ENCODE measurements at places on chromosomes 4 and X.

DNA sequence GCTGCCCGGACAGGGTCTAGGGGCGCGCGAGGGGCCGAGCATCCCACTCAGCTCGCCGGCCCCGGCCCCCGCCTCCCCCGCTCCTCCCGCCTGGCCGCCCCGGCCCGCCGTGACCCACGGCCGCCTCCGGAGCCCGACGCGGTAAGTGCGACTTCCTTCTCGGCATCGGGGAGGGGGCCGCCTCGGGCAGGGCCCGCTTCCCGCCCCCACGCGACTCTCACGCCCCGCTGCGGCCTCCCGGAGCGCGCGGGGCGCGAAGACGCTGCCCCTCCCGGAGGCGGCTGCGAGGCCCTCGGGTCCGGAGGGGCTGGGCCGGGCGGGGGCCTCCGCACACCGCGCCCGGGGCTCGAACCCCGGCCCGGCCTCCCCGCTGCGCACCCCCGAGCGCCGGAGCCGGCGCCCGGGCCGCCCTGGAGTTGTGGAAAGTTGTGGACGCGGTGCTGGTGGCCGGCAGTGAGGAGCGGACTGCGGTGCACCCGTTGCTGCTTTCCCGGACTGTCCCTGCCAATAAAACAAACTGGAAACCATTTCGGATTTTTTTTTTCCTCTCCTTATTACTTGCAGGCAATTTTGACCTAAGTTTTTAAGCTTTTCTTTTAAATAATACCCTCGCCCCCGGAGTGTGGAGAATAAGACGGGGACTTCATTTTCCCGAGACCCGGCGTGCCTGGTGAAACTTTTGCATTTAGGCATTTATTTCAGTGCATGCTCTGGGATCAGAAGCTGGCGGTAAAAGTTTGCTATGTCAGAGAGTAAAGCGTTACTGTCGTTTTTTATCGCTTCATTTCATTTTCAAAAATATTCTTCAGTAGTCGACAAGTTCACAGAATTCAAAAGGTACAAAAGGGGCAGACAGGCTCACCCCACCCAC, 13.0 kb upstream of the TMEM156 start:
- DNase-seq = peak; percentile 34

DNA sequence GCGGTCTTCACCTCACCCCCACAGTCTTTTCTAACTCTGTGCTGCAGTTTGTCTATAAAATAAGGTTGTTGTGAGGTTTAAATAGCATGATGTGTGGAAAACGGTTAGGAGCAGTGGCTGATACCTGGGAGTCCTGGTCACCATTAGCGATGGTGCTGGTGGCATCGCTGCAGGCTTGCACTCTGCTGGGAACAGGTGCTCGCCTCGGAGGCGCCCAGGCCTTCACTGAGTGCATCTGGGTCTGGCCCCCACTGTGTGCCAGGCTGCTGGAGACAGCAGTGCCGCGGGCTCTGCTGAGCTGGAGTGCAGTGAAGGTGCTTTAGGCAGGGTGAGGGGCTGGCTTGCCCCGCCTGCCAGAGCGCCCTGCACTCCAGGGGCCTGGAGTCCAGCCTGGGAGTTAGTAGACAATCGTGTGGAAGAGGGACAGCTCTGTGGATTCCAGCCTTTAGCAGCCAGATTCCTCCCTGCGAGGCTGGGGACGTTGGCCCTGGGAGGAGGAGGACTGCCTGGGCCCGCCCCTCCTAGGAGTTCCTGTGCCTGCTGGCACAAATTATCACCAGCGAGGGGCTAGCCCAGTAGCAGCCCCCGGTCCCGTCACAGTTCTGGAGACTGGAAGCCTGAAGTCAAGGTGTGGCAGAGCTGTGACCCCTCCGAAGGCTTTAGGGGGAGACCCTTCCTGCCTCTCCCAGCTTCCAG, 7.3 kb downstream of the RGS12 start:
- no peak for DNase-seq

- DNase-seq = peak; percentile 3
Measured at GRCh38 chrX:6363188-6363587, 134.5 kb upstream of the NLGN4X start.

DNA sequence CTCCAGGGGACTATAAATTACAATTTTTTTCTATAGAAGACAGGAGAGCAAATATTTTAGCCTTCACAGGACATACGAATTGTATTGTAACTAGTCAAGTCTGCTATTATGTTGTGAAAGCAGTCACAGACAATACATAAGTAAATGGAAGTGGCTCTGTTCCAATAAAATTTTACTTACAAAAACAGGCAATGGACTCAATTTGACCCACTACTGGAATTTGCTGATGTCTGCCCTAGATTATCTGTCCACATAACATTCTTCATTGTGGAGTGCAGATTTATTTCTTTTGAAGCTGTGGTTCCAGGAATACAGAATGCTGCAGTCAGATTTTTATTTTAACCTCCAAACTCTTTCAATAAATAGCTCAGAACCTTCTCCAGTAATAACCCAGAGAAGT, 330.3 kb downstream of the PPP4R3C start:
- DNase-seq = no peak

DNA sequence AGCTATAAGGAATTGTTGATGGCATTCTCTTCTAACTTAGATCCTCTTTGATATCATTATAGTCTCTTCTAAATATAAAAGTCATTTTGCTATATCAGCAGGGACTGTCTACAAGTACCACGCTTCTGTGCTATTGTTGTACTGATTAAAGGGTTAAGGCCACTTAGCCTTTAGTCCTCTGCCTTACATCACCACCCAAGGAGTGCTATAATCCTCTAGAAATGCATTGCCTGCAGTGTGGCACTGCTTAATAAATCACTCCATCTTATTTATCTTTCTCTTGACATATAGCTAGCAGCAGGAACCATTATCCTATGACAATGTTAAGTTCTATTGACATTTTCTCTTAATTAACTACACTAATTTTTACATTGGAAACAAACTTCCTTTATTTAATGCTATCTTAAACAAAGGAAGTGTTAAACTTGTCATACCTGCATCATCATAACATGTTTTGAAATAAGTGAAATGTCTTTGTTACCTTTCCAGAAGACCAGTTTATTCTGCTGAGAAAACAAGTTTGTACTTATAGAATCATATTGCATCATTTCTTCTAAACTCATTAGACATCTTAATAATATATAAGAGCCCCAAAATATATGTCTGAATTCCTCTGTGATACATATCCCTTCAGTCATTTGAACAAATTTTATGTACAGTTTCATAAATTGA, 360.9 kb upstream of the ATOH1 start:
- no peak for DNase-seq

GRCh38 chrX:68989456-68989855, 160.6 kb downstream of the EFNB1 start:
- DNase-seq = no peak

DNA sequence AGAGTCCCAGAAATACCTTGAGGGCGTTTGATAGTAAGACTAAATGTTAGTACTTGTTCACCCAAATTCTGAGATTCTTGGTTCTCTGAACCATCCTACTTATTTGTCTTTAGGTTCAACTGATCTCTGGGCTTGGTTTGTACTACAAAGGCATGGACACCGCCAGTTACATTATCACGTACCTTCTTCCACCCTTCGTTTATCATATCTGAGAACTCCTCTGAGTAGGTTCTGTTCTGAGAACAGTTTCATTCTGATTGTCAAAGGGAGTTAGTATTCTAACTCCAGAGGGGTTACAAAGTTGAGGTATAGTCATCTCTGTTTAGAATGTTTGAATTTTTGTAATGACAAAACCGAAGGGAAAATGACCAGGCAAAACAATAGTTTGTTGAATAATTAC, 19.3 kb downstream of the ZFX start:
- DNase-seq = no peak

- peak; percentile 63 for DNase-seq
Measured at GRCh38 chrX:40152173-40152711, 54.5 kb upstream of the BCOR start.

- DNase-seq = no peak
Measured at GRCh38 chr4:8821151-8821950, 50.3 kb downstream of the HMX1 start.

GRCh38 chr4:38856046-38856445, 571 bp downstream of the TLR6 start:
- DNase-seq = no peak

DNA sequence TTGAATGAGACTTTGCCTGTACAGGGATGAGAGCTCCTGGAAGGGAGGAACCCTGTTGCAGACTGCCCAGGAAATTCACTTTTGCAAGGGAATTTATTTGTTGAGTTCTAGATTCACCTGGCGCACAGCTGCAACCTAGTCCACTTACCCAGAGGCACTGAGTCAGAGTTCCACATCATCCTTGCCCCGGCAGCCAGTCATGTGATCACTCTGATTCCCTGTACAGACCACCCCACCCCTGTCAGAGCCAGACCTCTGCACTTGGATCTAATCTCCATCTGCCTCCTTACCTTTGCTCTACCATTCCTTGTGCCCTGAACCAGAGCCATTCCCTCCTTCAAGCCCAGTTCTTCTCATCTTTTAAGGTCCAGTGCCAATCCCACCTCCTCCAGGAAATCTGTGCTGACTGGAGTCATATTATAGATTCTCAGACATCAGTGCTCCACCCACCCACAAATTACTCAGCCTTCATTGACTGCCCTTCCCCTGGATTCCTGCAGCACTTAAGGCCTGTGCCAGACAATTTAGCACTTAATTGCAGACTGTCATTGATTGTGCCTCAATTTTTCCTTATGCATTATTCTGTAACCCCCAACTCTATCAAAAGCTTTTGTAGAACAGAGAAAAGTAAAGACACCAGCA, 84.1 kb upstream of the MAGEA4 start:
- DNase-seq = no peak

DNA sequence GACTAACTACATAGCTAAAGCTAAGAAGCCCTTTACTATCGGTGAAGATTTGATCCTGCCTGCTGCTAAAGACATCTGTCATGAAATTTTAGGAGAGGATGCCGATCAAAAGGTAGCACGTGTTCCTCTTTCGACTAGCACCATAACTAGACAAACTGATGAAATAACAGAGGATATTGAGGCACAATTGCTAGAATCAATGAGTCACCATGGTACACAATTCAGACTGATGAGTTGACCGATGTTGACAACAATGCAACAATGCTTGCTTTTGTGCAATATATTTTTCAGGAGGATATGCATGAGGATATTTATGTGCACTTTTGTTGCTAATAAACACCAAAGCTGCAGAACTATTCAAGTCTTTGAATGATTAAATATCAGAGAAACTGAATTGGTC, 24.3 kb downstream of the TBCK start:
- no peak for DNase-seq

DNA sequence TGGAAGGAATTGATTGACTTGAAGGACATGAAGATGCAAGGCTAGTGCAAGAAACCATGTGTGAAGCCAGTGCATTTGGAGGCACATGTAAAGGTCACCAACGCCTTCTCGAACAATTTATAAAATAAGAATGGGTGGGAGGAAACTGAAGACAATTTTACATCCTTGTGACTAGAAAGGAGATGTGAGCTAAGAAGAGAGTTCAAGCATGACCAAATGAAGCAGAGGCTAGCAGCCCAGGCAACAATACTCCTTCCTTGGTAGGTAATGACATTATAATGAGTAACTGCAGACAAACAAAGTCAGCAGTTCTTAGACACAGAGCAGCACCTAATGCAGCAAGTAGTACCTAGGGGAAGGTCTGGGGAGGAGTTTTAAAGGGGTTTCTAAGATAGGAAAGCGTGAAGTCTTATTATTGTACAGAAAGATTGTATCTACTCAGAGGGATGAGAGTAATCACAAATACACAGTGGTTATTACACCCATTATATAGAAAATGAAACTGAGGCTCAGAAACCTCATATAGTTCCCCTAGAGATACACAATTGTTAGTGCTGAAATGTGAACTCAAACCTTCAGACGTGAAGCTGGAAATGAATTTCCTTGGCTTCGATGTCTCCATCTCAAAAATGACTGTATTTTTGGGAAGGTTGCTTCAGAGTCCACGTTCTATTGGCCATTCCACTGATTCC, 56.1 kb downstream of the ATXN3L start:
- DNase-seq = no peak

GRCh38 chr4:10690185-10690907, 5.8 kb upstream of the CLNK start:
- DNase-seq = no peak

DNA sequence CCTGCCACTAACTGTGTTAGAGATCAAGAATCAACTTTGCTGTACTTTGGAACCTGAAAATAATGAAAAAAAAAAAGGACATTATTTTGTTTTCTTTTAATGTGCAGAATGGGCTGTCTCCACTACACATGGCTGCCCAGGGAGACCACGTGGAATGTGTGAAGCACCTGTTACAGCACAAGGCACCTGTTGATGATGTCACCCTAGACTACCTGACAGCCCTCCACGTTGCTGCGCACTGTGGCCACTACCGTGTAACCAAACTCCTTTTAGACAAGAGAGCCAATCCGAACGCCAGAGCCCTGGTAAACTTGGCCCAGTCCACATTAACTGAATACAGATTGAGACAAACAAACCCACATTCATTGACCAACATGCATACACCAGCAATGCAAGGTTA, 206.2 kb downstream of the ANK2 start:
- DNase-seq = no peak

GRCh38 chrX:97481228-97481627, 597.5 kb downstream of the RPA4 start:
- no peak for DNase-seq

DNA sequence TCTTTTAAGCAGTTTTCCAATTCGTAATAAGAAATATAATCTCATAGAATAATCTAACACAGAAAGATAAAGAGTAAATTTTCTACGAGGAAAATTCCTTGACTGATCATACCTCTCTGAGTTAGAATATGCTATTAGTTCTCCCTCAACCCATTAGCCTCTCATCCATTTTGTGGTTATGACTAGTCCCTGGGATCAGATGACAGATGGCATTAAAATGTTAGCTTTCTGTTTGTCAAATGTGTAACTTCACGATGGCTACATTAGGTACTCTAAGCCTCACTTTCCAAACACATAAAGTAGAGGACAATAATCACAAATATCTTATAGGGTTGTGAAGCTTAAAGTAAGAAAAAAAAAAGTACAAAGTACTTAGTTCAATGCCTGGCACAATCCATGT, 112.2 kb downstream of the ZAR1 start:
- DNase-seq = no peak

DNA sequence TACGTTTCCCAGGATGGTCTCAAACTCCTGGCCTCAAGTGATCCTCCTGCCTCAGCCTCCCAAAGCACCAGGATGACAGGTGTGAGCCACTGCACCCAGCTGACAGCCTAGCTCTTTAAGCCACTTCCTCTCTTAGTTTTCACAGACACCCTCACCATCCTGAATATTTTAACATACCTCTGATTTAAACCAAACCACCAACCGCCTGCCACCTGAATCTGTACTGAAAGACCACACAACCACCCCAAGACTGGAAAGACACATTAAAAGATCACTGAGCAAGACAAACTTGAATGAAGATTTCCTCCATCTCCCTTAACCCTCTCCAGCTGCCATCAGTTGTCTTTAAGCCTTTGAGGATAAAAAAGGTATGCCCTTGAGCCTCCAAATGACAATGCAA, 110.6 kb downstream of the SH3KBP1 start:
- no peak for DNase-seq

GRCh38 chr4:113979148-113979904, at the start of gene ARSJ:
TSS of gene ARSJ (minus strand) at chr4:113979647. CDS start at chr4:113978834, 813 bp downstream.
- peak; percentile 16 for DNase-seq

DNA sequence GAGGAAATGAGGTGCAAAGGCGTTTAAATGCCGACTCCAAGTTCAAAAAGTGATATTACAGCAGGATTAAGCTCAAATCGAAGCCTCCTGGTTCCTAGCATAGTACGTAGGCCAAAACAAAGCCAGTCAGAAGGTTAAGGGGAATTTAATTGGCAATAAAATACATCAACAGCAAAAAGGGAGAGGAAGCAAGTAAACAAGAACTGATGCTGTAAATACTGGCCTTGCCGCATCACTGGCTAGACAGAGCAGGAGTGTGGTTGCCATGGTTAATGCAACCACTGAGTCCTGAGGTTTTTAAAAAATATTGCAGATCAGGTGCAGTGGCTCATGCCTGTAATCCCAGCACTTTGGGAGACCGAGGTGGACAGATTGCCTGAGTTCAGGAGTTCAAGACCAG, 63.2 kb upstream of the FBXW7 start:
- no peak for DNase-seq
